ENCODE measurements at places on chromosomes 12 and 14. TPM values are rescaled to one million over a fixed set of nuclear protein-coding genes. Genes with fewer than 3 reads are reported as not detected.

Gene RERGL
- total RNA-seq = not detected

Gene TSPAN19
- 0.07 TPM for total RNA-seq

GRCh38 chr14:27686137-27686536 is 1080.5 kb upstream of the FOXG1 start:
- no peak for DNase-seq

GRCh38 chr14:21343035-21343794 is 40.6 kb downstream of the SUPT16H start:
- no peak for DNase-seq

DNA sequence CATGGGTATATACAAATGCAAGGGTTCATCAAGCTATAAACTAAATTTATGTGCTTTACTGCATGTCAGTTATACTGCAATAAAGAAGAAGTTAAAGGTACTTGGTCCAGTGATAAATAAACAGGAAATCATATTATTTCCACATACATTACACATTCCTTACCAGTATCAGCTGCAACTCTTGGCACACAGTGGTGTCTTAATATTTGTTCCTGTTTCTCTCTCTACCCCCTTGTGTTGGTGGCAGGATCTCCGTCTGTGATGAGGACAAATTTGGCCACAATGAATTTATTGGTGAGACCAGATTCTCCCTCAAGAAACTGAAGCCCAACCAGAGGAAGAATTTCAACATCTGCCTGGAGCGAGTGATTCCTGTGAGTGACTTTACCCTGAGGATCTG is 19.2 kb upstream of the OAS1 start:
- no peak for DNase-seq

Data from pulmonary artery endothelial cell (primary cell).